ENCODE measurements at places on chromosomes 7 and 10.
A peak's percentile ranks its signal among the peaks of the same experiment; 100 is the strongest.

DNA sequence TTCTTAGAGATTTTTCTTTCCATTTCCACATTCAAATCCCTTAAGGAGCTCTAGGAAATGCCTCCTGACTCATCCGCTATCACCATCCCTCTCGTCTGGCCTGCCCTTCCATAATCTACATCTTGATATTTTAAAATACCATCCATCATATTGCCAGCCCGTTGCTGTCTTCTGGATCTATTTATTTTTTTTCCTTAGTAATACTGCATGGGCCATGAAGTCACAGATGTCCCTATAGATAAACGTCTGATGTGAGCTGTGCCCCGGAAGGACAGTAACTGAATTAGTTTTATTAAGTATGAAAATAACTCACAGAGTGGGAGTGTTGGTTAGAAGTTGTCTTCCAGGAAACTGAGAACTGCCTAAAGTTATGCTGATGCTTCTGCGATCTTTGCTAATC, 76.2 kb downstream of the KLF6 start:
- DNase-seq, result no peak

DNA sequence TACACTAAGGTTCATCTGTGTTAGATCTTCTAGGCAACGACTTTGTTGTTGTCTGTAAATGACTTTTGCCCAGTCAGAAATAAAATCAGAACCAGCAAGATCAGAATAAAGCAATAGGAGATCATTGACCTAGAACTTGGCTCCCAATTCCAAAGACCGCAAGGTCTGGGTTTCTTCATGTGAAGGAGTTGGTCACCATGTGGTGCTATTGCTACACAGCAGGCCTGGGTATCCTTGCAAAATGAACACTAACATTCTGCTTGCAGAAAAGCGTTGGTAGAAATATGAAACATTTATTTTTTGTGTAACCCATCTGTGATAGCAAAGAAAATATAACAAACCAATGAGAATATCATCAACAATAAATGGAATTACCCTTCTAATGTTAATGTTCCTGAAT, 831.0 kb downstream of the NXPH1 start:
- DNase-seq, result no peak

GRCh38 chr10:34773636-34774630, 41.2 kb downstream of the PARD3 start:
- DNase-seq, result no peak

GRCh38 chr10:10869592-10869991, 148.1 kb upstream of the CELF2 start:
- no peak for DNase-seq

- DNase-seq, result no peak
These were observed 176.9 kb downstream of the PTPRN2 start for GRCh38 chr7:158410720-158411119.

DNA sequence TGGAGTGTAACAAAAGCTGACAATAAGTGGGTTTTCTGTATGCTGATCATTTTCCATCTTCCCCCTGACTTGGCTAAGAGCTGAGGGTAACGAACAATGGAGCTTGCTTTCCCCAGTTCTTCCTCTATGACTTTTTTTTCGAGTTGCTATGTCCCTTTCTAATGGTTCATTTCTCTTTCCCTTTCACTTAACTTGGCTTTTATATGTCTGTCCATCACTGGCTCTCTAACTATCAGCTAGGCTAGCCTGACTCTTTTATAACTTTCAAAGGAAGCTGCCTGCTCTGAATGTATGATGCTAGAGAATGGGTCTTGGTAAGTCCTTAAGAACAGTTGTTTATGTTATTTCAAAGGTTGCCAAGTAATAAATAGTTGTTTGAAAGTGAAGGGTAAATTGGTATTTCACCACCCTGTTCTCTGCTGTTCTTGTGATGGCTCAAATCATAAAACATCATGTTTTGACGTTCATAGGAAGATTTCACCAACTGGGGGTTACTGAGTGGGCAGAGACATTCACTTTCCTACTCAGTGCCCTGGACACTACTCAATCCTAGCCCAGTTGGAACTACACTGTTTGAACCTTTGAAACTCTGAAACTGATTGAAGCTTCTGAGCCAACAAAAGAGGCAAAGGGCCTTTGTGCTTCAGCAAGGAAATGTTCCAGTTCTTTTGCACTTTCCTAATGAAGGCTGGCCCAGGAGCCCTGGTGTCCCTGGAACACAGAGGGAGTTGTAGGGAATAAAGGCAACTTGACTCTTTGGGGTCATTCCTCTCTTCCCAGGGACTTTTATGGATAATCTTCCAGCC, 85.4 kb upstream of the PHYHIPL start:
- DNase-seq, result no peak

- DNase-seq, result no peak
These were observed 58.4 kb upstream of the FGL2 start for GRCh38 chr7:77258014-77258413.

GRCh38 chr7:127035203-127035849, 217.4 kb downstream of the GRM8 start:
- DNase-seq, result no peak

DNA sequence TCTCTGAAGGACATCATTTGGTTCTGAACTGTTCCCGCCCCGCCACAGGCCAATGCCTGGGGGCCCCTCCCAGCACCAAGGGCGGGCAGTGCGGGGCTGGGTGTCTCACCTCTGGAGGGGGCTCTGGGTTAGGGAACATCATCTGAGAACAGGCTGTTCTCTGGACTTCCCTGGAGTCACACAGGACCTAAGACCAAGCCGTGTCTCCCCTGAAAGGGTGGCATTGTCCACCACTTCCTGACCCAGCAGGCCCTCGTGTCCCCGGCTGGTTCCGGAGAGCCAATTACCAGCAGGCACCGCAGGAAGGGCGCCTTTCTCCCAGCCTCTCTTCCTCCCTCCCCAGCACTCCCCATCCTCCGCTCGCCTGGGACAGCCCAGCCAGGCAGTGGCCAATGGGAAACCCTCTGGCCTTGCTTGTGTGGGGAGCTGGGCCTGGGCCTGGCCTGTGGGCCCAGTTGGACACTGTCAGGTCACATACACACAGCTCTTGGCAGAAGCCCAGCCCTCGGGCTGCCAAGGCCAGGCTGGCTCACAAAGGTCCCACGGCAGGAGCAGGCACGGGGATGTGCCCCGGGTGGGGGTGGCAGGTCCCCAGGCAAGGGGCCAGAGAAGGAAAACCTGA, 119.5 kb downstream of the SPDYE5 start:
- no peak for DNase-seq

DNA sequence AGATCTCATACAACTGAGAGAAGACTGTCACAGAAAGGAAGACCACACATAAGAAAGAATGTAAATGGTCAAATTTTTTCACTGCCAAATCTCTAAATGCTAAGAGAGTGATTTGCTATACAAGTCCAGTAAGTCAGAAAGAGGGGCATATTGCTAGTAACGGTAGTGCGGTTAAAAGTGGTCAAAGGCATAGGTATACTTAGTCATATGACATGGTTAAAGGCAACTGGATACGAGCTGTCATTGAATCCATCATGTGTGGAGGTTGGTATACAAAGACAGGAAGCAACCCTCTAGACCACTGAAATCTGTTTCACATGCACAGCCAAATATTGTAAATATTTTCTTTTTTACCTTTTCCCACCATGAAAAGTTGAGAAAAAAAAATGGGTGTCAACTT, 4.8 kb downstream of the INHBA start:
- DNase-seq, result no peak

GRCh38 chr10:43093423-43094076, 16.7 kb downstream of the RET start:
- no peak for DNase-seq

DNA sequence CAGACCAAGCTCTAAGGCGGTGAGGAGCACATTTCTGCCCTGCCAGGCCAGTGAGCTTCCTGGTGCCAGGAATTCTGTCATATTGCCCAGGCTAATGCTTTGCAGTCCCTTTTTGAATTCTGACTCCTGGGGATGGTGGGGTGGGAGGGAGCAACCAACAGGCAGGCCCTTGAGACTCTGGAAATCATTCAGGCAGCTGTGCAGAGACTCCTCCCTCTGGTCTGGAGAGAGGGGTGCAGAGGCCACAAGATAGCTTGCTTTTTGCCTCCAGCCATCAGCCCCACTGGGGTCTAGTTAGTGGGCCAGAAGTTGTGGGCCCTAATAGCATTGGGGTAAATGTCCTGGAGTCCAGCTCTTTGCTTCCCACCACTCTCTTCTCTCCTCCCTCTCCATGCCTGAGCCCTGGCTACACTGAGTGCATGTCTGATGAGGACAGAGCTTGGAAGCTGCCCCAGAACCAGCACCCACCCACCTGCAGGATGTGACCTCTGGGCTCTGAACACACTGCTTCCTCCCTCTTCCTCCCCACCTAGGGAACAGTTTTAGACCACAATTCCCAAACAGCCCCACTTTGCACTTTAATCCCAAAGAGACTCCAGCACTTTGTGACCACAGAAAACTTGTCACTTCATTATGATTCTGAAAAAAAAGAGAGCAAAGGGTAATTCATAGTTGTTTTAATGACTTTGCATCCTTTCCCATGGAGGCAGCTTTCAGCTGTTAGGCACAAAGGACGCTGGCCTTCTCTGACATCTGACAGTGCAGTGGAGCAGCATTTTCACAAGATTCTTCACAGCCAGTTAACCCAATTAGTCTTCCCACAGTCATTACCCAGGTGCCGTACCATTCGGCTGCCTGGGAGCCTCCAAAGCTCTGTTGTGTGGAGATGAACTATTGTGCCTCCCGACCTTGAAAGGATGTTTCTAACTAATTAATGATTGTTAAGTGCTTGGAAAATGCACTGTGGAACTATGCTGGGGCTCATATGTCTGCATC, 262.5 kb downstream of the TRIL start:
- DNase-seq, result no peak

DNA sequence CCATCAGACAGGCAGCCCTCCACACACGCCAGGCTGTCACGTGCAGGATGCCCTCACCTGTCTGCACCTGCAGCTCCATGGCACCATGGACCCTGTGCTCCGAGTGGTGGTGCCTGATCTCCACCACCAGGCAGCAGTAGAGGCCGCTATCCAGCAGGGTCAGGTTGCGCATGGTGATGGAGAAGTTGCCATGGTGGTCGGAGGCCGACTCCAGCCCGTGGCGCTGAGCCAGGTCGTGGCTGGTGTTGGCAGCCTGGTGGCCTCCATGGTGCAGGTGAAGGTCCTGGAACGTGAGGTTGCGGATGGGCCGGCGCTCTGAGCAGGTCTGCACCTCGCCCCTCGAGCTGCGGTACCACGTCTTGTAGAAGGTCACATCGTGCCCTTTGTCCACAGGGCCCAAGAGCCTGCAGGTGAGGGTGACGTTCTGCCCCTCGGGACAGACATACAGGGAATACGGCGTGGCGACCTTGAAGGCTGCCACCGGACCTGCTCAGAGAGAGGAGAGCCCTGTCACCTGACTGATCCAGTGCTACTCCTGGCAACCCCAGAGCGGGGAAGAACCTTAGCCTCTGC, 11.7 kb downstream of the VSIR start:
- DNase-seq, result no peak

GRCh38 chr7:72403458-72404076, 8.6 kb downstream of the CALN1 start:
- DNase-seq, result no peak

GRCh38 chr10:42869977-42870350, 87.4 kb downstream of the BMS1 start:
- DNase-seq, result no peak

GRCh38 chr7:55022002-55022985, 3.5 kb downstream of the EGFR start:
- DNase-seq, result no peak

DNA sequence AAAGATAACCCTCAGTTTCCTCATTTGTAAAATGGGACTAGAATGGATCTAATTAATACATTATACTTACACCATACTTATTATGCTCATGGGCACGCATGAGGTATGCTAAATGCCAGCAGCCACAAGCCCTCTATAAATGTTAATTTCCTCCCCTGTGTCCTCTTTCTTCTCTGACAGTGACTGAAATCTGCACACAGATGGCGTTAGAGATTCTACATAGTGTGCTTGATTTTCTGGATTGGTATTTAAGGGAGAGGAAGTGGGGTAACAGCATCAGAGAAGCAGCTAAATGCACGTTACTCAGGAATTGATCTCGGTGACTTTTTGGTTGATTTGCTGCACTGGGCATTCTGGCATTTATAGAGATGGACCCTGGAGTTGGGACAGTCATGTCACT, 568.5 kb downstream of the CALN1 start:
- no peak for DNase-seq

- peak; percentile 54 for DNase-seq
These were observed 91.2 kb upstream of the INSIG1 start for GRCh38 chr7:155206318-155207020.

DNA sequence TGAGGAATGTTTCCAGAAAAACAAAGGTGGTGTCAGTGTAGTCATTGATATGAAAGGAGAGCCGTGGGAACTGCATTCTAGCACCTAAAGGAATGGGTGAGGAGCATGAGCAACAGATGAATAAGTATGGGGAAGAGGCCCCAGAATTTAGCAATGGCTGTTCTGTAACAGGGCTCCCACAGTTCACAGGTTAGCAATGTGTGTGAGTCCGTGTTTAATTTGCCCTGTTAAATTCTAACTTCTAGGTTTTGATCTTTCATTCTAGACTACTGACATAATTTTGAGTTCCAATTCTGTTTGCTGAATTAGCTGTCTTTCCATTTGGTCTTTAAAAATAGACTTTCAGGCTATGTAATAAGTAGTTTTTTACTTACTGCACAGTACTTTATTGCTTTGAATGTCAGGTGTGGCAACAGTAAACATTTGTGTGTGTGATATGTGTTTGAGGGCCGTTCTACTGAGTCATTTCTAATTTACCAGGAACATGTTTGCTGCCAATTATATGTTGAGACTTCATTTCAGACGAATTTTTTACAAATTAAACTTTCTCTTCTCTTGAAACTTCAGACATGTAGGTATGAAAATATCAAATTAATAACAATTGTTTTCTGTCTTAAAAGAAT, 8.8 kb downstream of the STK17A start:
- no peak for DNase-seq
